ENCODE measurements at places on chromosomes 16 and 17.

GRCh38 chr17:11506635-11507034 is 91.6 kb upstream of the DNAH9 start:
- DNase-seq = no peak

GRCh38 chr16:65114527-65114926 is 7.3 kb downstream of the CDH11 start:
- DNase-seq = no peak

DNA sequence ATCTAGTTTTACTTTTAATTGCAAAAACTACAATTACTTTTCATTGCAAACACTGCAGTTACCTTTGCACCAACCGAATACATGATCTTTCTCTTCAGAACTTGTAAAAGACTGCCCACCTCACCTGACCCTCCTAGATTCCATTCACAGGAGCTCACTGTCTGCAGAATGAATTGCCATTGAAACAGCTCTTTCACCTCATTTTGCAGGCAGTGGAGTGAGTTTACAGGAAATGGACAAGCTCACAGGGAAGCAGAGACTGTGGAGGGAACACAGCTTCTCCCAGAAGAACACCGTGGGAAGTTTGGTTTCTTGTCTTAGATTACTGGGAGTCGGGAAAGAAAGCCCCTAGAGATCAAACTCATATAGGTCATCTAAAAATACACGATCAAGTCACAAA is 439.7 kb upstream of the RBFOX1 start:
- DNase-seq = no peak

GRCh38 chr17:69734656-69735055 is 320.2 kb downstream of the MAP2K6 start:
- DNase-seq = no peak

DNA sequence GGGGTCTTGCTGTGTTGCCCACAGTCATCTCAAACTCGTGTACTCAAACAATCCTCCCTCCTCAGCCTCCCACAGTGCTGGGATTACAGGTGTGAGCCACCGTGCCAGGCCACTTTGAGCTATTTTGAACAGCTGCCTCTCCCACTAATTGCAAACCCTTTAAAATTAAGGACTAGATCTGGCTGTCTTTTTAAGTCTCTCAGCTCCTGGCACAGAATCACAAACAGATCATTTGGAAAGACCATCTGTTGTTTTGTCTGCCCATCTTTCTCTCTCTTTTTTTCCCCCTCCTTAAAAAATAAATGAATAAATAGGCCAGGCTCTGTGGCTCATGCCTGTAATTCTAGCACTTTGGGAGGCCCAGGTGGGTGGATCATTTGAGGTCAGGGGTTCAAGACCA is 10.9 kb upstream of the STAT3 start:
- no peak for DNase-seq

DNA sequence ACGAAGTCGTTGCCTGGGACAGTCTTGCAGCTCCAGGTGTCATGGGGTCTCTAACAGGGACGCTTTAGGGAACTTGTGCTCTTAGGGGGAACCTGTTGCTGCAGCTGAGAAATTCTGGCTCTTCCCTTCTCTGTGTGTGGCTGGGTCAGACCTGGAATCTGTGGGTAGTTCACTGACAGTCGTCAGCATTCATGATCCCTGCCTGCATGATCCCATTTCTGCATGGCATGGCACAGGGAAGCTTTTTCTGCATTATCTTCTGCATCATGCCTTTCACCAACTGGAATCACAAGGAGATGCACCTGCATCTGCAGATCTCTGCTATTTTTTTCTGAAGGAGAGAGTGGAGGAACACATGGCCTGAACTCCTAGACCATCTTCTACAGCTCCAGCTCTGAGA is 85.6 kb downstream of the SOX9 start:
- no peak for DNase-seq

- no peak for DNase-seq
These were observed 55.0 kb upstream of the CBFA2T3 start for GRCh38 chr16:89031715-89032659.

GRCh38 chr16:66346221-66346620 is 20.3 kb upstream of the CDH5 start:
- no peak for DNase-seq

DNA sequence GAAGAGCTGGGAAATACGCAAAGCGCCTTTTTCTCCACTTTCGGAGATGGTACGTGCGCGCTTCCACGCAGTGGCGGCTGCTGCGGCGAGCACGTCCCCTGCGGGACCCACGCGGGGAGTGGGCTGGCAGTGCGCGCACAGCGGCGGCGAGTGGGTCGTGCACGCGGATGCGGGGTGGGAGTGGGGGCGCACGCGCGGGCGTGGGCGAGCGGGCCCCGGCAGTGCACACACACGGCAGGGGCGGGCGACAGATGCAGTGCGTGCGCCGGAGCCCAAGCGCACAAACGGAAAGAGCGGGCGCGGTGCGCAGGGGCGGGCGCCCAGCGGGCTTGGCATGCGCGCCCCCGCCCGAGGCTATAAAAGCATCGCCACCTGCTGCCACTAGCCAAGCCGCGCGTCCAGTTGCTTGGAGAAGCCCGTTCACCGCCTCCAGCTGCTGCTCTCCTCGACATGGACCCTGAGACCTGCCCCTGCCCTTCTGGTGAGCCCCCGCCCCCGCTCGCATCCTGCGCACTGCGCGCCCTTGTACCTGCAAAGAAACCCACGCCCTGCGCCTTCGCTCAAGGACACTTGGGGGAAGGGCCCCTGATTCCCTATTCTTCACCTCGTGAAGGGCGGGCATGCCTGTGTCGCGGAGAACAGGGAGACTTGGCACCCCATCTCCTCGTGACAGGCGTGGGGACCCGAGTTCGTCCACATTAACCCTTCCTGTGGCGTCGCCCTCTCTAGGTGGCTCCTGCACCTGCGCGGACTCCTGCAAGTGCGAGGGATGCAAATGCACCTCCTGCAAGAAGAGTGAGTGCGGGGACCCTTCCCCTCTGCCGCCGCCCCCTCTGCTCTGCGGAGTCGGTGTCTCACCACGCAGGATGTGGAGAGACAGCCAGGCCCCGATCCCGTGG is at the start of gene MT3:
Gene MT3, plus strand, starts transcription at position 388 of the 899 bp plus-strand sequence. Its CDS starts 63 bp downstream, at position 451.
- no peak for DNase-seq

- DNase-seq = no peak
These were observed at the start of gene GRB7 for GRCh38 chr17:39737760-39738567. TSS of gene GRB7 (plus strand) at chr17:39737938. CDS start at chr17:39742302, 4,364 bp downstream.

DNA sequence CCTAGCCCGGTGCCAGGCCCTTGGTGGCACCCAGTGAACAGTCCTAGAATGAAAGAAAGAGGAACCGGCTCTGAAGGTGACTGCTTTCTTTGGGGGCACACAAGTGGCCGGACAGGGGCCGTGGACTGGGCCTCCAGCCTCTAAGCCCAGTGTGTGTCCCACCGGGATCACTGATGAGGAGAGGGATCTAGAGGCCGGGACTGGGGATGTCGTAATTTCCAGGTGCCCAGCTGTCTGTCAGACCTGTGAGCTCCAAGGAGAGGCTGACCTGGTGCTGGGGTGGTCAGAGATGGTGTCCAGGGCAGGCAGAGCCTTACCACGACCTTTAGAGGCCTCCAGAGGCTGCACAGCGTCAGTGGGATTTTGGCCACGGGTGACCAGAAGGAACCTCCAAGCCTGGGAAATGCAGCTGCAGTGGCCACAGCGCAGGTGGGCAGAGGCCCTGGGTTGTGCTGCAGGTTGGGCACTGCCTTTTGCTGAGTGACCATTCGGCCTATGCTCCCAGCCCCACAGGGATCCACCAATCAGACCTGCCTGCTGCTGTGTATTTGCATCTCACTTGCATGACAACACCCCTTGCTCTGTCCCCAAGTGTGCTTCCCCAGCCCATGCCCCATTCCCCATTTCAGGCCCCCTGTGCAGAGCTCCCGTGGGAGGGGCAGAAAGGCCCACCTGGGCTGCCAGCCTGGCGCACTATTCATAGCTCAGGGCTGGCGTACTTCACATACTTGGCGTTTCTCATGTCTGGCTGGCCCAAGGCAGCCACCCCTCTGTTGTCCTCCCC is 12.5 kb downstream of the ARHGAP23 start:
- DNase-seq = peak; percentile 64

DNA sequence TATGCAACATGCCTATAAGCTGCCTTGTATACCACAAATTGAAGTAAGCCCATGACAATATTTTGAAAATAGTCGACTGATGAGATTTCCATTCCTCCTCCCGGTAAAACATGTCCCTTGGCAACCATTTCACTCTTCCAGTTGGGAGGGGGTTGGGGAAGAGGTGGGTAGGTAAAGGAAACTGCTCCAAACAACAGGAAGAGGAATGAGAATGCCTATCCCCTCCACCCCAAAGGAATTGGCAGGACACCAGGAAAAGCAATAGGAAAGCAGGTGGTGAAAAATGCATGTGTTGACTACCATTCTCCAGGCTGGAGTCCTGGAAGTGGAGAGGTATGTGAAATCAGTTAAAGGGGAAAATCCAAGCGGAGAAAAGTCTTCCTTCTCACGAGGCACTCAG is 455.9 kb upstream of the PSMD7 start:
- no peak for DNase-seq

- no peak for DNase-seq
These were observed 1.4 kb downstream of the CENPV start for GRCh38 chr17:16351831-16352230.

DNA sequence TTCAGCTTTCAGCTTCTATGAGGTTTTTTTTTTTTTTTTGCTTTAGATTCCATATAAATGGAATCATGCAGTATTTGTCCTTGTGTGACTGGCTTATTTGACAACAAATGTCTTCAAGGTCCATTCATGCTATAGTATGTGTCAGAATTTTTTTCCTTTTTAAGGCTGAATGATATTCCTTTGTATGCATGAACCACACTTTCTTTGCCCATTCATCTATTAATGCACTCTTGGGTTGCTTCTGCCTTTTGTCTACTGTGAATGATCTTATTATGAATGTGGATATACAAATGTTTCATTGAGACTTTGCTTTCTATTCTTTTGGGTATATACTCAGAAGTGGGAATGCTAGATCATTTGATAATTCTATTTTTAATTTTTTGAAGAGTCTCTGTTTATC is 27.0 kb upstream of the LRRC75A start:
- no peak for DNase-seq

GRCh38 chr16:50742576-50743200 is 802 bp downstream of the CYLD start:
- DNase-seq = peak; percentile 37

- no peak for DNase-seq
These were observed 16.8 kb downstream of the GALNS start for GRCh38 chr16:88839745-88840599.

GRCh38 chr17:43637563-43638323 is 24.0 kb downstream of the MEOX1 start:
- no peak for DNase-seq

- no peak for DNase-seq
These were observed 458 bp downstream of the GFOD2 start for GRCh38 chr16:67718668-67719047.

DNA sequence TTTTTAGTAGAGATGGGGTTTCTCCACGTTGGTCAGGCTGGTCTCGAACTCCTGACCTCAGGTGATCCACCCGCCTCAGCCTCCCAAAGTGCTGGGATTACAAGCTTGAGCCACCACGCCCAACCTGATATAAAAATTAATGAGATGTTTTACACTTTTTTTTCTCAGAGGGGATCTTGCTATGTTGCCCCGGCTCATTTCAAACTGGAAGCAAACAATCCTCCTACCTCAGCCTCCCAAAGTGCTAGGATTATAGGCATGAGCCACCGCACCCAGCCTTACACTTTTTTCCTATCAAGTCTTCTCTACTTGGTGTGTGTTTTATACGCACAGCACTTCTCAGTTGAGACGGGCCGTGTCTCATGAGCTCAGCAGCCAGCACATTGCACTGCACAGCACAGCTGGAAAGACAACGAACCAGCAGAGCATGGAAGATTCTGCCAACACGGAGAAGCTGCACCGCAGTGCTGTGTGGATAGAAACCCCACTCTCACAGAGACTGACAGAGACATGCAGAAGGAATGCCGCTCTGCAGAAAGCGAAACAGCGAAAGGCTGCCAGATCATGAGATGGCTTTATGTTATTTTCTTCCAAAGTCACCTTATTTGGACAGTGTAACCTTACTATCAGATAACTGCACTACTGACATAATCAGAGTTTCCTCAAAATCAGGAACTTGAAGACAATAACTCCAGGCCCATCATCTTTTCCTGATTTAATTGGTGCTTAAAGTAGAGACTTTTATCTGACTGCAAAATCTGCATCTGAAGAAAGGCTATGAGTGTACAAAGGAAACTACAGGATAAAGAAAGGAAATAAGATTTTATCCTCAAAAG is 6.5 kb upstream of the QRICH2 start:
- DNase-seq = peak; percentile 38

DNA sequence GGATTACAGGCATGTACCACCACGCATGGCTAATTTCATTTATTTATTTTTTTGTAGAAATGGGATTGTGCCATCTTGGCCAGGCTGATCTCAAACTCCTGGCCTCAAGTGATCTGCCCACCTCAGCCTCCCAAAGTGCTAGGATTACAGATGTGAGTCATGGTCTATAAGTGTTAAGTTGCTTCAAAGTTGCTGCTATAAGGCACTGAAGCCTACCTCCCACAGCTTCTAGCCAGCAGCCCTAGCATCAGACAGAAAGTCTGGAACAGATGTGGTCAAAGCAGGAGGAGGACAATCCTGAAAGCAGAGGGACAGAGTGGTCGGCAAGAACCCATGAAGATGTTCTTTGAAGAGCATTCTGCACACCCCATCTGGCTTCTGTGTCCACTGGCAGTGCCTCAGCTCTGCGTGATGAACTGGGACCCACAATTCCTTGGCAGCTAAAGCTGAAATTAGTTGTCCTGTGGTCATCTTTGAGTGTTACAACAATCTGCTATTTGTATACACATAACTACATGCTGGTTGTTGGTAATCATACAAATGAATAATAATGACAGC is 11.2 kb downstream of the MAP3K14 start:
- DNase-seq = no peak

- DNase-seq = no peak
These were observed 14.0 kb downstream of the METTL9 start for GRCh38 chr16:21613361-21613760.

DNA sequence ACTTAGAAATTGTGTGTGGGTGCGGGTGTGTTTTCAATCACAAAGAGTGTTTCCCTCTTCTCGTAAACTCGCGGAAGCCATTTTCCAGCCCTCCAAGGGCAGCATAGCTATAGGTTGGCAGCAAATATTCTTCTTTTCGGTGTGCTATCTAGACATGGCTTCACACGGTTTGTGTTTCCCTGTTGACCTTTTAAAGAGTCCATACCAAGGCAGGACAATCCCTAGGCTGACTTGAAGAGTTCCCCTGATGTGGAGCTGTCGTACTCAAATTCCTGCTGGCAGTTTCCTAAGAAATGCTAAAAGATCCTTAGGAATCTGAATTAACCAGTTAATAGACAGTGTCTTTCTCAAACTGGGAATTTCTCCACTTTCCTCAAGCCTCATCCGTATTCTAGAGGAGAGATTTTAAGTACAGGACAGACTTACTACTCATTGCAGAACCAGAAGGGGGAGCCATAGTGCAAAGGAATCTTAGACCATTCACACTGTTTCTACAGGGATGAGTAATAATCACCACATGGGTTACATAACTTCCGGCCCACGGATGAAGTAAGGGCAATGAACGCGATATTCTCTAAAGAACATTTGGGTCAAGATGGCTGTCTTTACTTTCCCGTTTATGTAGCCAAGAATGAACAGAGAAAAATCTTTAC is 288.6 kb upstream of the ELAC2 start:
- DNase-seq = no peak
